Jurkat, Clone E6-1 (cell line): ENCODE measurements at places on chromosomes 5 and 9.

- DNase-seq = no peak
Measured at GRCh38 chr5:176678584-176678983, 31.3 kb downstream of the TSPAN17 start.

DNA sequence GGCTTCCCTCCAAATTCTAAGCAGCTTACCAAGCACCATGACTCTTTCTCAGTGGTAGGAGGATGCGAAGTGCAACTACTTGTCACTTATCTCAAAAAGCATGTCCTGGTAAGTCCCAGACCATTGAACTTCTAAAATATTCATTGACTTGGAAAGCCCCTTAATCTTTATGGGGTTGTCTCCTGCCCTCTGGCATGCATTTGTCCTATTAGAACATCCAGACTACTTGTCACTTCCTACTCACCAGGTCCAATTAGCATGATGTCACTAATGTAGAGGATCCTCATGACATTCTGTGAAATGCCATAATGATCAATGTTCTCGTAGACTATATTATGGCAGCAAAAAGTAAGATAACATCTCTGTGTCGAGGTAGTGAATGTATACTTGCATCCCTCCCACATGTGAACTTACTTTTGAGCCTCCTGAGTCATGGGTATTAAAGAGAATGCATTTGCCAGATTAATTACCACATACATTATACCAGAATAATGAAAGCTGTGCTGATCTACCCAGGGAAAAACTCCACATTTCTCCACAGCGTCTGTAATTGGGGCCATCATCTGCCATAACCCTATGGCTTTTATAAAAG is 63.5 kb upstream of the RAD23B start:
- DNase-seq = no peak

GRCh38 chr5:25444697-25445096 is 799.9 kb upstream of the CDH10 start:
- no peak for DNase-seq

DNA sequence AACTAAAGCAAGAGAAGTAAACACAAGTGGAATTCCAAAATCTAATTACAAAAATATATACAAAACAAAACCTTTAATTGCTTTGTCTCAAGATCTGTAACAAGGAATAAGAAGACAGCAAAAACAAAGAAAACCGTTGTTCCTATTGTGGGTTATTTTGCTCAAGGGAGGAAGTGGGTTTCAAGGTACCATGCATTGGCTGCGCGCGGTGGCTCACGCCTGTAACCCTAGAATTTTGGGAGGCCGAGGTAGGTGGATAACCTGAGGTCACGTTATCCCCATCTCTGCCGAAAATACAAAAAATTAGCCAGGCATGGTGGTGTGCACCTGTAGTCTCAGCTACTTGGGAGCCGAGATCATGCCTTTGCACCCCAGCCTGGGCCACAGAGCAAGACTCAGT is 12.1 kb upstream of the IQGAP2 start:
- peak; percentile 77 for DNase-seq

DNA sequence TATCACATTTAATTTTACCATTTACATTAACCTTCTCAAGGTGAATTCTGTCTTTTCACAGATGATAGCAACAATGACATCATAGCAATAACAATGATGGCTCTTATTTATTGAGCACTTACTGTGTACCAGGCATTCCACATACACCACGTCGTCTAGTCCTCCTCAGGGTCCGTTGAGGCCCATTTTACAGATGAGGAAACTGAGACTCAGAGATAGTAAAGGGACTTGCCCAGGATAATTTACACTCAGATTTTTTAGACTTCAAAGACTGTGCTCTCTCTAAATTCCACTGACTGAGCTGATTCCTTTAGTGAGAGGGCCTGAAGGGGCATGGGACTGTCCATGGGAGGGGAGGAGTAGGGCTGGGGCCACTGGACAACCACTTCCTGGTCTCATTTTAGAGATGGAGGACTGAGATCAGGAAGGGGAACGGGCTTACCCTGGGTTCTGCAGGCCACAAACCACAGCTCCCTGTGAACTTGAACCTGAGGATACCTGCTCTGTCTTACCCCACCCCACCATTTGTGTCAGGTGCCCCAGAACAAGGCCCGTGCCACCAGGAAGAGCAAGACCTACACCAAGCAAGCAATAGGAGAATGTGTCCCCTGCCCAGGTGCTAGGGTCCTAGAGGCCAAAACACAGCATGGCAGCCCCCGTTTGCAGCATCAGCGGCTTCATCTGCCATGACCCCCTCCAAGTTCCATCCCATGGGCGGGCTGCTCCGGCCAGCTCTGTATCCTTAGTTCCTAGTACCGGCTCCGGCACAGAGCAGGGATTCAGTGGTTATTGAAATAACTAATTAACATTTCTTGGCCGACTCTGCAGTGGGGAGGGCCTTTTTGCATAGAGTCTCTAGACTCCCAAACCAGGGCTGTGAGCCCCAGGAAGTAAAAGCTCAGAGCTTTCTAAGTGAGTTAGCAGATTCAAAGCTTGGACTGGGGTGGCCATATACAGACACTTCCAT is 96.6 kb downstream of the RGS3 start:
- DNase-seq = no peak

- DNase-seq = no peak
Measured at GRCh38 chr5:6365142-6365976, 13.0 kb downstream of the MED10 start.

- no peak for DNase-seq
Measured at GRCh38 chr9:107872457-107873192, 383.1 kb upstream of the KLF4 start.

- no peak for DNase-seq
Measured at GRCh38 chr9:69658987-69659675, 13.0 kb downstream of the APBA1 start.

GRCh38 chr5:154673506-154673905 is 81.7 kb upstream of the LARP1 start:
- DNase-seq = no peak
